ENCODE measurements at places on chromosomes 4 and X.

DNA sequence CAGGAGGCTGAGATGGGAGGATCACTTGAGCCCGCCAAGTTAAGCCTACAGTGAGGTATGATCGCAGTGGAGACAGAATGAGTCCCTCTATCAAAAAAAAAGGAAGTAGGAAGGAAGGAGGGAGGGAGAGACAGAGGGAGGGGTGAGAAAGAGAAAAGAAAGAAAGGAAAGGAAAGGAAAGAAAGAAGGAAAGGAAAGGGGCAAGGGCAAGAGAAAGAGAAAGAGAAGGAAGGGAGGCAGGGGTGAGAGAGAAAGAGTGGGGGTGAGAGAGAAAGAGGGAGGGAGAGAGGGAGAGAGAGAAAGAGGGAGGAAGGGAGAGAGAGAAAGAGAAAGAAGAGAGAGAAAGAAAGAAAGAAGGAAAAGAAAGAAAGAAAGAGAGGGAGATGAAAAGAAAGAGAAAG lies 13.2 kb downstream of the ELF2 start:
- no peak for DNase-seq

- DNase-seq, result no peak
Measured at GRCh38 chr4:165209796-165210195, 2.4 kb downstream of the KLHL2 start.

DNA sequence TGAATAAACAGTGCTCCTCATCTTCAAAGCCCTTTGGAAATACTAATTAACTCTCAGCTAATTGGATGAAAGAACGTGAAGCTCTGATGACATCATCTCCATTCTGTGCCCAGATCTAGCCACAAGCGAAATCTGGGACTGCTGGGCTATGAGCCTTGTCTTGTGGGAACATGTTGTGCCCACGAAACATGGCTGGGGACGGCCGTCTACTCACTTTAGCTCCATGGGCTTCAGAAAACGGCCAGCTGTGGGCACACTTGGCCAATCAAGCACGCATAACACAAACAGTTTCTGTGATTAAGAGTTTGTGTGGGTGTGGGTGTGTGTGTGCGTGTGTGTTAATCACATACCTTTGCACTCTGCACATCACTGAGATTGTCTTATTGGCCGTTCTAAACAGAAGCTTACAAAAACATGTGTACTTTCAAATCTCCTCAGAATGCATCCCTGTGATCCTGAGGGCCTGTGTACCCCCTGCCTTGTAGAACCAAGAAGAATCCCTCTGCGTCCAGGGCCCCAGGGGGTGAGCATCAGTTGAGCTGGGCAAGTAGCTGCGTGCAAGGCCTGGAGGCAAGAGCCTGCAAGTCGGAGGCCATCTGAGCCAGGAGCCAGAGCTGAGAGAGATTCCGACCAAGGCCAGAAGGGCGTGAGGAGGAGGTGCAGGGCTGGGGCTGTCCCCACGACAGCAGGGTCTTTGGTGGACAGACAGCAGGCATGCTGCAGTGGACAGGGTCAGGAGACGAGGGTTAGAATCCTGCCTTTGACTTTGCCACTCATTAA lies 18.7 kb upstream of the ZNF185 start:
- DNase-seq, result no peak

DNA sequence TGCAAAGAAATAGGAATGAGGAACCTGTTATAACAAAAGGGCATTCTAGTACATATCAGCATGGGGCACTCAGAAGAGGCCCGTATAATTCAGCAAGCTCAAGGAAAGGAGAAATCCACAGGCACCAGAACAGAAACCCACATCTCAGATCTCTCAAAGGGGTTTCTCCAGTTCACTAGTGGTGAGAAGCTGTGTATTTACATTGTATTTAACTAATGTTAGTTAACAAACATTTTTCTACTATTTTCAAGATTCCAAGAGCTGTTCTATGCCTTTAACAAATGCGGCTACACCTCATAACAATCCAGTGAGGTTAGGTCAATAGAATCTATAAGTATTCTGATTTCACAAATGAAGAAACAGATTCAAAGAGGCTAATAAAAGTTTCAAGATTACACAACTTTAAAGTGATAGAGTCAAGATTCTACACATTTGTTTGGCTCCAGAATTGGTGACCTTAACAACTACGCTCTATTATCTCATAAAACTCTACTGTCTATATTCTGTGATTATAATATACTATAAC lies 77.3 kb downstream of the CXXC4 start:
- no peak for DNase-seq

GRCh38 chrX:133985164-133985966 lies at the start of gene GPC3:
GPC3 (minus strand) TSS chrX:133985594.
- no peak for DNase-seq

GRCh38 chr4:123573866-123574508 lies 177.4 kb downstream of the SPRY1 start:
- no peak for DNase-seq

GRCh38 chr4:154640999-154641398 lies 28.5 kb upstream of the FGG start:
- no peak for DNase-seq

DNA sequence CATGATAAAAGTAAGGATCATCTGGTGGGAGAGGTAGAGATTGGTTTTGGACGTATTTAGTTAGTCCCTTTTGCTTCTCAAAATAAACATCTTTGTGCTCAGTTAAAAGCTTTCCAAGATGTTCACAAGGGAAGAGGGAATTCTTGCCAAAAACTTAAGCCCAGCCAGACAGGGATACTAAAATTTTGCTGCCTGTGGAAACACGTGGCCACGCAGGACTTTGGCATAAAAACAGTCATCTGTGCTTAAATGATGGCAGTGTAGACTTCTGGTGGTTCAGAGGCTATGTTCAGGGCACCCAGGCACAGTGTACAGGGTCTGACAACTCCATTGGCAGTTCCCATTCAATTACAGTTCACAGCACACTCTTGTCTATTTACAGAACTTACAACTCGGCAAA lies 93.2 kb upstream of the JADE1 start:
- no peak for DNase-seq

DNA sequence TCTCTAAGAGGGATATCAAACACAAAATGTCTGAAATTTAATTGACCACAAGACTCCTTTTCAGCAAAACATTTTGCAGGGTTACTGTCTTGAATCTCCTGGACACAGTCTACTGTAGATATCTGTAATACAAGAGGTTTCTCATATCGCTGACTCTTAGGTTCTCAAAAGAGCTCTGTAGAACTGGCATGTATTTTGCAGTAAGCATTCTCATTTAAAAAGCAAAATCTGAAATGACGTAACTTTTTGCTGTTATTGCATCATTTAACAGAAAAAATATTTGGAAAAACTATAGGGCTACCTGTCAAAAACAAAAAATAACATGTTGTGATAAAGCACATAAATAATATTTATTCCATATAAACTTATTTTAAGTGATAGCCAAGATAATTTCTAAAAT lies 114.2 kb downstream of the CDS1 start:
- no peak for DNase-seq

DNA sequence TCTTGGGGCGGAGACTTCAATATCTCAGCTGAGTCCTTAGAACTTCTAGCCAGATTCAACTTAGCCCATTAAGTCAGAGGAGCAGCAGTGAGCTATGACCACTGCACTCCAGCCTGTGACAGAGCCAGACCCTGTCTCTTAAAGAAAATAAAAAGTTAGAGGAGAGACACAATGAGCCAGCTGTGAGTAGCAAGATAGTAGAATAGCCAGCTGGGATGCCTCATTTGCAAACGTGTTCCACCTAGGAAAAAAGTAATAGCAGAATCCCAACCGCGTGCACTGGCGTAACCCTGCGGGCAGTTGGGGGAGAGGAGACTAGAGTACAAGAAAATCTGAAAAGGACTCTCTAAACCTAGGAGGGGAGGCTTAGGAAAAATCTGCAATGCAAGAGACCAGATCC lies 133.2 kb upstream of the ANXA3 start:
- DNase-seq, result no peak

- DNase-seq, result no peak
Measured at GRCh38 chr4:156237231-156237630, 283.6 kb upstream of the CTSO start.

DNA sequence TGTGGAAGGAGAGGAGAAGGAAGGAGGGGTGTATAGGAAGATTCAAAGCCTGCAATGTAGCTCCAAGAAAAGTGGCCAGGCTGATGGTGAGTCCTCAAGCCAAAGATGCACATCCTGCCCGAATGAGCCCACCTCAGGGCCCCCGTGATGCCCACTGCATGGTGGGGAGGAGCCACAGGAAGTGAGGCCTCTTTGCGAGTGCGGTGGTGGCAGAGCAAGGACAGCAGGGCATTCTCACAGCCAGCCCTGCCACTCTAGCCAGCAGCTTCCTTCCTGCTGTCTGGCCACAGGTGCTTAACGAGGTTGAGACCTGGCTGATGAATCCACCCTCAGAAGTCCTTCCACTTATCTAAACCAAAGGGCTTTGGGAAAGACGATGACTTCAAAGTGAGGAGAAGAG lies 55.8 kb downstream of the BCOR start:
- DNase-seq, result no peak

DNA sequence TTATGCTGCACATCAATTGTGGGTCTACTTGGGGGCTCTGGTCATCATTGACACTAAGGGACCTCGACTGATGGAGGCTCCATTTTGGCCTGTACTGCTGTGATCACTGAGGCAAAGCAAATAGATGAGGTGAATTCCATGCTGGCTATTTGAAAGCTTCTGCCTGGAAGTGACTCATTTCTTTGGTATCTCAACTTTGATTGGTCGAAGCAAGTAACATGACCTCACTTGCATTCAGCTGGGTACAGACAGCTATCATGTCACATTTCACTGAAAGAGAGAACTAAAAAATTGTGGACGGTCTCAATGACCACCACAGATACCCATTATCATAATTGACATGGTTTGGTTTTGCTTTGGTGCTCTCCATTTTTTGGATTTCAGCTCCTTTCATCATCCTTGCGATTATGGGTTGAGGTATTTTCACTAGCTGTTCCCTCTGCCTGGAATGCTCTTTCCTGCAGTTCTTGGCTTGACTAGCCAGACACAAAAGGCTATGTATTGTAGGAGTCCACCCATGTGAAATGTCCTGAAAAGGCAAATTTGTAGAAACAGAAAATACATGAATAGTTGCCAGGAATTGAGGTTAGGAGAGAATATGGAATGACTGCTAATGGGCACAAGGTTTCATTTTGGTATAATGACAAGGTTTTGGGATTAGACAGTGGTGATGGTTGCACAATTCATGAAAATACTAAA lies 369.2 kb upstream of the LCORL start:
- DNase-seq, result no peak

DNA sequence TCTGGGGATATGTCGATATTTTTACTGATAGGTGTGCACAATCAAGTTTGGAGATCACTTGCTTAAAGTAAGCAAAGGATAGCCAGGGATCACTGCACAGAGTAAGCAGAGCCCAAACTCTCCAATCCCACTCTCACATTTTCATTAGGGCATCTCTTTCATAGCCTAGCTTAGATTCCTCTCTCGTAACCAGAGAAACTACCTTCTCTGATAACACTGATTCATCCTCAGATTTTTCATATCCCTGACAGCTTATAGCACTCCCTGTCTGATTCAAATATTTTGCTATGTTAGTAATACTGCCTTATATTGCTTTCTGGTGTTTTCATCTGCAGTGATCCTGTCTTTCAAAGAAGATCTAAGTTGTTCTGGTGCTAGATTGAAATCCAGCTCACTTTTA lies 123.7 kb downstream of the CBLL2 start:
- DNase-seq, result peak; percentile 7

DNA sequence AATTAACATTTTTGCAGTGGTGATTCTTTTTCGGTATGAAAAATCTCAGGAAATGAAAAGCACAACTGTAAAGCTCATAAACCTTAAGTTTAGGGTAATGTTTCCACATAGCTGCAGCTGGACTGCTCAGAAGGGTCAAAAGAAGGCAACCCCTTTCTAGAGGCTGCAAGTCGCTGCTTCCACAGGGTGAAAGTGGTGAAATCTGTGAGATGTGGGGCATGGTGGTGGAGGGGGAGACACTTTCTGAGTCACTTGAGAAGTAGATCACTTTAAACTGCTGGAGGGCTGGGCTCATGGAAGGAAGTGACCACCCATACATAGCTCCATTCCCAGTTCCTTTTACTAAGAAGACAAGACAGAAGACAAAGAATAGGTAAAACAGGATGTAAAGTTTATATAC lies 8.7 kb downstream of the SFRP2 start:
- DNase-seq, result no peak

- DNase-seq, result peak; percentile 40
Measured at GRCh38 chr4:186037692-186038658, 31.0 kb upstream of the TLR3 start.

DNA sequence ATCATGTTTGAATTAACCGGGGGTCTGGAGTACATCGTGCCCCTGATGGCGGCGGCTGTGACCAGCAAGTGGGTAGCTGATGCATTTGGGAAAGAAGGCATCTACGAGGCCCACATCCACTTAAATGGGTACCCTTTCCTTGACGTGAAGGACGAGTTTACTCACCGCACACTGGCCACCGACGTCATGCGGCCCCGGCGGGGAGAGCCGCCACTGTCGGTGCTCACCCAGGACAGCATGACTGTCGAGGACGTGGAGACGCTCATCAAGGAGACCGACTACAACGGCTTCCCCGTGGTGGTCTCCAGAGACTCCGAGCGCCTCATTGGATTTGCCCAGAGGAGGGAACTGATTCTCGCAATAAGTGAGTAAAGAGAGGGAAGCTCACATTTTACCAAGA lies 56.9 kb downstream of the CLCN4 start:
- DNase-seq, result no peak

DNA sequence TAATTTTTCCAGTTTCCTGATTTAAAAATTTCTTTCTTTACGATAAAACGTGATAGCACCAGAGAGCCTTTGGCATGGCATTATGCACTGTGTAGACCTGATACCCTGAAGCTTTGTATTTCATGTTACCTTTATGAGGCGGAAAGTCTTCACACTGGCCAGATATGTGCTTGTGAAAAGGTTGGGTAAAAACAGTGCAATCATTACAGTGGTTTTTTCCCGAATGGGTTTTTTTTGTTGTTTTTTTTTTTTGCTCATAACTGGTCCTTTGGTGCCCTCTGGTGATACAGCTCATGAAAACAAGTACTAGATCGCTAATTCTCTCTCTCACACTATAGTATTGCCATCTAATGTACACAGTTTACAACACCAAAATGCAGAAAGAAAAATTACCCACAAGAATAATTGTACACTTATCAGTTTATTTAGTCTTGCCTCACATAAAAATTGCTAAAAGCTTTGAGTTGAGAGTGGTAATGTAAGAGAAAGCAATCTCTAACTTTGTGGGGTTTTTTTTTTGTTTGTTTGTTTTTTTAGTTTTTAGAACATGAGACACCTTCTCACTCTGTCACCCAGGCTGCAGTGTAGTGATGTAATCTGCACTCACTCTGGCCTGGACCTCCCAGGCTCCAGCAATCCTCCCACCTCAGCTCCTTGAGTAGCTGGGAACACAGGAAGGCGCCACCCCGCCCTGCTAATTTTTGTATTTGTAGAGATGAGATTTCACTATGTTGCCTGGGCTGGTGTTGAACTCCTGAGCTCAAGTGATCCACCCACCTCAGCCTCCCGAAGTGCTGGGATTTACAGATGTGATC lies 21.3 kb downstream of the SPCS3 start:
- DNase-seq, result no peak

DNA sequence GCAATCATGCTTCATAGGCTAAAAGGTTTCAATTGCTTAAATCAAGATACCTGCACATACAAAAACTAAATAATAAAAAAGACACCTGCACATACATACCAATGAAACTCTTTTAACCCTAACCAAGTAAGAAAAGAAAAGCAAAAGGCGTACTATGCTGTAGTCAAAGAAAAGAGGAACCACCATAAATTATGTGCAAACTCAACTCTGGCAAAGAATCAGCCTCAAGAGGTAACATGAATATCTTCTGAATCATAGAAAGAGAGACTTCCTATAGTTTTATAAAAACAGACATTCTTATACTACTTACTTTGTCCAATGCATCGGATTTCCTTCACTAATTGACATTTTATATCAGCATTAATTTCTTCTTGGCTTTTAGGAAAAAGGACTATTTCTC lies 29.3 kb downstream of the MMGT1 start:
- no peak for DNase-seq

Data from HCEC 1CT (cell line).